ENCODE measurements at places on chromosomes 4 and X. TPM values are rescaled to one million over a fixed set of nuclear protein-coding genes. Genes with fewer than 3 reads are reported as not detected.

DNA sequence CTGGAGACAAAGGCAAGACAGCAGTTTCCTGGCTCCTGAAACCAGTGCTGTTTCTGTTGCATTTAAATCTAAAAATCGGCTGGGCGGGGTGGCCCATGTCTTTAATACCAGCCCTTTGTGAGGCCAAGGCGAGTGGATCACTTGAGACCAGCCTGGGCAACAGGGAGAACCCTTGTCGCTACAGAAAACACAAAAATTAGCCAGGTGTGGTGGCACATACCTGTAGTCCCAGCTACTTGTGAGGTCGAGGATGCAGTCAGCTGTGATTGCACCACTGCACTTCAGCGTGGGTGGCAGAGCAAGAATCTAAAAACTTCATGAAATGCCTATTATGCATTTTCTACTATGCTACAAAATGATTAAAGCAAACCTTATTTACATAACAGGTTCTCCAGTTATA, 205.4 kb upstream of the ITM2A start:
- no peak for DNase-seq

DNA sequence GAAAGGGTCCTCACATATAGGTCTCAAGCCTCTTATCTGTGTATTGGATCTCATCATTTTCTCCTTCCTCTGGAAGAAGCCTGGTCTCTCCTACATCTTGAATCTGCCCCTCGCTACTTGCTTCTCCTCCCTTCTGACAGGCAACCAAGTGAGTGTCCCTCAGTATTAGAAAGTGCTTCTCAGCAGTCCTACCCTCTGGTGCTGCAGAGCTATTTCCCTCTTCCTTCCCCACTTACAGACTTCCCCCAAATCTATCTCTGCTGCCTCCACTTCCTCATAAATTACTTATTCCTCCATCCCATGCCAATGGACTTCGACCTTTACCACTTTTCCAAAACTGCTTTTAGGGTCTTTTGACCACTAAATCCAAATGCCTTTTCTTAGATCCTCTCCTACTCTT, 129.1 kb upstream of the NAP1L5 start:
- no peak for DNase-seq

DNA sequence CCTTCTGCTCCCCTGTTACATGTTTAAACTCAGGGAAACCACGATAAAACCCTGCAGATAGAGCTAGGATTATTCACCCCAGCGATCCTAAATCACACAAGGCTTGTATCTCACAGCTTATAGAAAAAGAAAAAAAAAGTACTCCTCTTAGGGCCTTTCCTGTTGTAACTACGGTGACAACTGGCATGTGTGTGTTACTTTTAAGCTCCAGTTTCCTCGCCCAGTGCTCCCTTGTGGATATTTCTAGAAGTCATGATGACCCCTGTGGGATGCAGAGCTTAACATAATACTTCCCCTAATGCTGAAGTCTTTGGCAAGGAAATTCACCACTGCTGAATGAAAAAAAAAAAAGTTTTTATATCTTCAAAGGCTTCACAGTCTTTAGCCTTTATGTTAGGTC, 114.7 kb downstream of the NWD2 start:
- DNase-seq = no peak

The ATP2B3 gene
- total RNA-seq = not detected

The UBA6 gene
- 174 TPM for total RNA-seq

The MND1 gene
- total RNA-seq = 15.8 TPM

Measured in LHCN-M2 (cell line).